Activated CD8-positive, alpha-beta memory T cell treated with anti-CD3 and anti-CD28 coated beads for 1 hour (primary cell): ENCODE measurements at places on chromosomes 3 and 15.

DNA sequence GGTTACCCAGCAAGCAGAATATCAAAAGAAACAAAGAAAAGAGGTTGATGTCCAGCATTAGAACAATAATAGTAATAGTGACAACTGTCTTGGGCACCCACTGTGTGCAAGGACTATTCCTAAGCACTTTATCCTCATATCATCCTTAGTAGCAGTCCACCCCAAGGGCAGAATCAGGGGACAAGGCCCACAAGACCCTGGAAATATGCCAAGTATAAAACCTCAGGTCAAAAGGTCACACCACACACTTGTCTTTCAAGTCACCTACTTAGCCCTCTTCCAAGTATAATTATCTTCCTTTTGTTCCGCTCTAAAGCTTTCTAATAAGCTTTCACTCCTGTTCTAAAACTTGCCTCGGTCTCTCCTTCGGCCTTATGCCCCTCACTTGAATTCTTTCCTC is 124.0 kb upstream of the STT3B start:
- DNase-seq: no peak

- DNase-seq: no peak
Measured at GRCh38 chr15:64286473-64286872, 69.5 kb downstream of the CSNK1G1 start.

- no peak for DNase-seq
Measured at GRCh38 chr3:129204473-129204872, 20.8 kb upstream of the CNBP start.

DNA sequence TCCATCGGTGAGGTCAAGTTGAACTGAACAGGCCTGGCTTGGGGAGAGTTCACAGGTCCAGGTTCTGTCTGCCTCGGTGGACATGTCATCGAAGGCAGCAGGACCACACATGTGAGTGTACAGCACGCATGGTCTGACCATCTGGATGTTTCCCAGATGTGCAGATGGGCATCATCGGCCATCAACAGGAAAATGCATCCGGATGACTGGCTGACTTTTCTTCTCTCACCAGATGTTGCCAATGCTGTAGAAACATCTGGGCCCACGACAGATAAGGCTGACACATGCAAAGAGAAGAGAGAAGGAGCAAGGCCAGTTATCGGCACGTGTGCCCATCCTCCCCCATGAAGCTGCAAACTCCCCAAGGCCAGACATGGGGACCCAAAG is 45.1 kb downstream of the NOX5 start:
- no peak for DNase-seq

- no peak for DNase-seq
Measured at GRCh38 chr3:14761121-14761672, 57.6 kb upstream of the FGD5 start.

GRCh38 chr15:40829115-40829514 is 607 bp upstream of the PPP1R14D start:
- DNase-seq: no peak

DNA sequence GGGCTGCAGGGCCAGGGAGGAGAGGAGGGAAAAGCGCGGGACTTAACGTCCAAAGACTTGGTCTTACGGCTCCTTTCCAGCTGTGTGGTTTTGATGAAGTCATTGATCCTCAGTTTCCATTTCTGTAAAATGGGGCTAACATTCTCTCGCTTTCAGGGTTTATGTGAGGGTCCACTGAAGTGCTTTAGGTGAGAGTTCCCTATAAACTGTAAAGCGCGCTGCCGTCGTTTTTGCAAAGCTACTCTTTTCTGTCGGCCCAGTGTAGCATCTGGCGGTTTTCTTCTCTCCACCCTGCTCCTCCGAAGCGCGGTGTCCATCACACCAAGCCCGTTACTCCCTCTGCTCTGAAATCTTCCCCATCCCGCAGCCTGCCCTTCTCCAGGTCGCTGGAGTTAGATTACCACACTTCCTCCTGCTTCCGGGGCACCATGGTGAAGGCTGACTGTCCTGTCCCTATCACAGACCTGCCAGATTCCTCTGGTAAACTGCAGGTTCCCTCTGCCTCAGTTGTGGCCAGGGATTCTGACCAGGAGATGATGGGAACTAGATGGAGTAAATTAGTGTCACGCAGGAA is 702 bp upstream of the DNAJC17 start:
- DNase-seq: no peak

GRCh38 chr15:47742742-47743141 is 25.4 kb downstream of the SEMA6D start:
- DNase-seq: no peak

DNA sequence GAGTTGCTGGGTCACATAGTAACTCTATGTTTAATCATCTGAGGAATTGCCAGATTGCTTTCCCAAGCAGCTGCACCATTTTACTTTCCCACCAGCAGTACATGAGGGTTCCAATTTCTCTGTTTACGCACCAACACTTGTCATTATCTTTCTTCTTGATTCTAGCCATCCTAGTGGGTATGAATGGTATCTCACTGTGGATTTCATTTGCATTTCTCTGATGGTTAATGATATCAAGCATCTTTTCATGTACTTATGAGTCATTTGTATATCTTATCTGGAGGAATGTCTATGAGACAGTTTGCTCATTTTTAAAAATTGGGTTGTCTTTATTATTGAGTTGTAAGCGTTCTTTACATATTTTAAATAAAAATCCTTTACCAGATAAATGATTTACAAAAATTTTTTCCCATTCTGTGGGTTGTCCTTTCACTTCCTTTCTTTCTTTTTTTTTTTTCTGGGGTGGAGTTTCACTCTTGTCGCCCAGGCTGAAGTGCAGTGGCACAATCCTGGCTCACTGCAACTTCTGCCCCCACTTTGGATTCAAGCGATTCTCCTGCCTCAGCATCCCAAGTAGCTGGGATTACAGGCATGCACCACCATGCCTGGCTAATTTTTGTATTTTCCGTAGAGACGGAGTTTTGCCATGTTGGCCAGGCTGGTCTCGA is 8.9 kb upstream of the SGO1 start:
- DNase-seq: no peak

- DNase-seq: peak; percentile 81
Measured at GRCh38 chr3:49689046-49689907, at the start of the genes MST1 and RNF123. MST1 (minus strand) TSS chr3:49689474; CDS start chr3:49688691, 783 bp downstream. RNF123 (plus strand) TSS chr3:49689557; CDS start chr3:49691166, 1,609 bp downstream.

DNA sequence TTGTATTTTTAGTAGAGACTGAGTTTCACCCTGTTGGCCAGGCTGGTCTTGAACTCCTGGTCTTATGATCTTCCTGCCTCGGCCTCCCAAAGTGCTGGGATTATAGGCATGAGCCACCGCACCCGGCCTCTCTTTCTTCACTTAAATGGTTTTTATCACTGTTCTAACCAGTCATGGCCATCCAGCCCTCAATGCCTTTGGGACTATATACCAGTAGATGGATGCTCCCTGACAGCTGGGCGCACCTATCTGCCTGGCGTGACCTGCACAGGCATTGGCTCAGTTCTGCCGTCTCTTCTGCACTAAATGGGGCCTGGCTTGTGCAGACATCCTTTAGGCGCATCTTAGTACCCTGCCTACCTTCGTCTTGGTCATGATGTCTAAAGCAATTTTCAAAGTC is 233.4 kb downstream of the ADAMTS17 start:
- no peak for DNase-seq

- no peak for DNase-seq
Measured at GRCh38 chr15:74836846-74837245, 6.1 kb downstream of the ULK3 start.
